ENCODE measurements at places on chromosomes 16 and 17.

DNA sequence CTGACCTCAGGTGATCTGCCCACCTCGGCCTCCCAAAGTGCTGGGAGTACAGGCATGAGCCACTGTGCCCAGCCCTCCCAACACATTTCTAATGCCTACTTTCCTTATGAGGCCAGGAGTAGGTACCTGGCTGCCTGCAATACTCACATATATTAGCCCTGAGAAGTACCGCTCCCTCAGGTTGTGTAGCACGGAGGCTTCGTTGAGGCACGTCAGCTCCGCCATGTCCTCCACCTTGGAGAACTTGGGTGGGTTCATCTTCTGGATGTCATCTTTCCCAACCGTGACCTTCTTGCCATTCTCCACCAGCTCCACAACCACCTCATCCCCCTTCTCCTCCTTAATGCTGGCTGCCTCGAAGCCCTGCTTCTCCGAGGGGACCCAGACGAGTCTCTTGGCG, 19.1 kb downstream of the MYH11 start:
- no peak for DNase-seq

- no peak for DNase-seq
Observed at GRCh38 chr16:13923703-13924298, 3.8 kb downstream of the ERCC4 start.

DNA sequence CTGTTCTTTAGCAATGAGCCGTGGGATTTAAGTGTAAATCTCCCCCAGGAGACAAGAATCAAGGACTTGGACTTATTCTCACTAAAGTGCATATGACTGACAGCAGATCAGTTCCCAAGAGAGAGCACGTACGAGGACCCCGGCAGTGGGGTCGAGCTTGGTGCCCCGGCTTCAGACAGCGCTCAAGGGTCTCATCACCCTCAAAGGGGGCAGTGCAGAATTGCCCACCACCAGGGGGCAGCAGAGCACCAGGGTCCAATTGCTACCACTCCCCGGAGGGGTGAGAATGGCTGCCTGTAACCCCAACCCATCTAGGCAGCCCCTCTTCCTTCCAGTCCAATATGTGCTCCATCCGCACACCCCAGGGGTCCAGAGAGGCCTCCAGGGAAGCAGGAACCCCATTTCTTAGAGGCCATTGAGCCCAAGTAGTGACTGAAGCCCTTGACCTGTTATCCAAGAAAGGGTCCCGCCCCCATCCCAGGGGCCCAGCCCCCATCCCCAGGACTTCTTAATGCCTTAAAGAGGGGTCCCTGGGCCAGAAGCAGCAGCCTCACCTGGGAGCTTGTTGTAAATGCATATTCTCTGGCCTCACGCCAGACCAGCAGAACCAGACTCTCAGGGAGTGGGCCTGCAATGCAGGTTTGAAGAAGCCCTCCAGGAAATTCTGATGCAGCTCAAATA, 86.1 kb downstream of the ZDHHC7 start:
- peak; percentile 23 for DNase-seq

GRCh38 chr16:27314986-27315332, 1.2 kb downstream of the IL4R start:
- no peak for DNase-seq

- DNase-seq, result no peak
Observed at GRCh38 chr16:69056421-69056820, 49.0 kb upstream of the HAS3 start.

- DNase-seq, result no peak
Observed at GRCh38 chr16:47925811-47926460, 229.9 kb downstream of the ABCC12 start.

- DNase-seq, result peak; percentile 48
Observed at GRCh38 chr16:85303354-85303883, 191.1 kb upstream of the CIBAR2 start.

DNA sequence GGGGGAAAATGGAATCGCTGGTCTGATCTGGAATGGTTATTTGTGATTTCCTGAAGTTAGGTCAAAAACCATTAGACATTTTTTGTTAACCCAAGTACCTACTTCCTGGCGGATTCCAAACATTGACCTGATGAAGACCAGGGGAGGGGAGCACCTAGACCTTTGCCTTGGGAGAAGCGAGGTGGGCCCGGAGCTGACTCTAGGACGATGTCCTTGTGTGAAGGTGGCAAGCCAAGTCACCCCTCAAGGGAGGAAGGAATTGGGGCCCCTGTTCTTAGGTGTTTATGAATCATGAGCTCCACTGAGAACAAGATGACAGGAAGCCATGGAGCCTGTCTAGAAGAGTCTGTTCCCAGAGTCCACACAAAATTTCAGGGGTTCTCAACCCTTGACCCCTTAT, 204.9 kb upstream of the FOXF1 start:
- no peak for DNase-seq

- DNase-seq, result no peak
Observed at GRCh38 chr17:76365256-76365903, 11.7 kb upstream of the PRPSAP1 start.

DNA sequence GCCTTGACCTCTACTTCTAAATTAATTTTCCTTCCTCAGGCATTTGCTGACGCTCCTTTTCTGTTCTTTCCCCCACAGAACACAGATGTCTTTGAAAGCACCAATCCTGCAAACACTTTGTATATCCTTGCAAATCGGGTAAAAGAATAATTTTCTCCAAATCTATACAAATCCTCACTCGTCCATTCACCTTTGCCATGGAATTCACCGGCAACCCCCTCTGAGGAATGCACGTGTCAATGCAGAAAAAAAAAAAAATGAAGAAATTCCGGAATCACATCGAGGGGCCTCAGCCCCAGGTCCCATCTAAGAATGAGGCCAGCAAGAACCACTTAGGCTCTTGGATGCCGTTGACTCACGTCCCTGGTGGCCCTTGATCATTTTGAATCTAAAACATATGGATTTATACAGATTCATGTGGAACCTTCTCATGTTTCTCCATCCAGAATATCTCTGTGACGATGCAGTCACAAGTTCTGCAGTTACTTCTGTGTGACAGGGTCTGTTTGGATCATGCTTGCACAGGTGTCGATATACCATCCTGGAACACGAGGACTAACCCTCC, 136.9 kb downstream of the RBFOX3 start:
- DNase-seq, result no peak

DNA sequence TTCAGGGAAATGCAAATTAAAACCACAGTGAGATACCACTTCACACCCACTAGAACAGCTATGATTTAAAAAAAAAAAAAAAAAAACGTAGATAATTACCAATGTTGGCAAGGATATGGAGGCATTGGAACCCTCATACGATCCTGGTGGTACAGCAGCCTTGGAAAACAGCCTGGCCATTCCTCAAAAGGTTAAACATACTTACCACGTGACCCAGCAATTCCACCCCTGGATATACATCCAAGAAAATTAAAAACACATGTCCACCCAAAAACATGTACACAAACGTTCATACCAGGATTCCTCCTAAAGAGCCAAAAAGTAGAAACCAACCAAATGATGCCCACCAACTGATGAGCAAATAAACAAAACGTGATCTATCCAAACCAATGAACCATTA, 68.1 kb downstream of the GAS7 start:
- DNase-seq, result no peak

- DNase-seq, result no peak
Observed at GRCh38 chr17:35028531-35029262, 34.8 kb downstream of the RFFL start.

DNA sequence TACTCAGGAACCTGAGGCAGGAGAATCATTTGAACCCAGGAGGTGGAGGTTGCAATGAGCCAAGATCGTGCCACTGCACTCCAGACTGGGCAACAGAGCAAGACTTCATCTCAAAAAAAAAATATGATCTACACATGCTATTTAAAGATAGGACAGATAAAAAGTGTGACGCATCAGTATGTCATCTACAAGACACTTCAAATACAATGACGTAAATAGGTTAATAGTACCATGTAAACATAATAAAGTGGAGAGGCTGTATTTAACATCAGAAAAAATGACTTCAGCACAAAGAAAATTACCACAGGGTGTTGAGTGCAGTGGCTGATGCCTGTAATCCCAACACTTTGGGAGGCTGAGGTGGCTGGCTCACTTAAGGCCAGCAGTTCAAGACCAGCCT, 20.2 kb downstream of the ZNF778 start:
- no peak for DNase-seq

DNA sequence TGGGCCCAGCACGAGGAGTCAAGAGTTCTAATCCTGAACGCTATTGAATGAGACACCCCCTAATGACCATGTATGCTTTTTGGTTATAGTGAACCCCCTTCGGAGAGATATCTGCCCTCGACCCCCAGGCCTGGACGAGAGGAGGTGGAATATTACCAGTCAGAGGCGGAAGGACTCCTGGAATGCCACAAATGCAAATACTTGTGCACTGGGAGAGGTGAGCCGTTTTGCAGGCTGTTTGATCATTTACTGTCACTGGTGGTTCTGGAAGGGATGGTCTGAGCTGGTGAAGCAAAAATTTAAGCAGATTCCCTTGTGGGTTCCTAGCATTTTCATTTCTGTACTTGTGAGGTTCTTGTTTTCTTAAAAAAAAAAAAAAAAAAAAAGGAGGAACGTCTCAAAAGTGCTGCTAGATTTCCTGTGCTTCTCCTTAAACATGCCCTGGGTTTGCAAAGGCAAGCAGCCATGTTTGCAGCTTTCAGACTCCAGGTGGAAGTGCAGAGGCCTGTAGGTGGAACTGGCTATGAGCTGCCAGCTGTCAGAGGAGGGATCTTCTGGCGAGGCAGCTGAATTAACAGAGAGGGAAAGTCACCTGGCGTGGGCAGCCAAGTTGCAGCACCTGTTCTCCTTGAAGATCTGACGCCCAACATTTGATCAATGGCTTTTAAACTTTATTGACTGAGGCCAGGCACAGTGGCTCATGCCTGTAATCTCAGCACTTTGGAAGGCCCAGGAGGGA, 3.5 kb downstream of the MARVELD3 start:
- DNase-seq, result no peak

- peak; percentile 76 for DNase-seq
Observed at GRCh38 chr16:47774661-47775060, 313.5 kb downstream of the PHKB start.

- DNase-seq, result no peak
Observed at GRCh38 chr16:31077592-31078396, 3.6 kb downstream of the ZNF646 start.

GRCh38 chr17:67759355-67760171, 41.8 kb downstream of the NOL11 start:
- no peak for DNase-seq

- DNase-seq, result no peak
Observed at GRCh38 chr16:88030498-88030897, 79.3 kb downstream of the BANP start.

DNA sequence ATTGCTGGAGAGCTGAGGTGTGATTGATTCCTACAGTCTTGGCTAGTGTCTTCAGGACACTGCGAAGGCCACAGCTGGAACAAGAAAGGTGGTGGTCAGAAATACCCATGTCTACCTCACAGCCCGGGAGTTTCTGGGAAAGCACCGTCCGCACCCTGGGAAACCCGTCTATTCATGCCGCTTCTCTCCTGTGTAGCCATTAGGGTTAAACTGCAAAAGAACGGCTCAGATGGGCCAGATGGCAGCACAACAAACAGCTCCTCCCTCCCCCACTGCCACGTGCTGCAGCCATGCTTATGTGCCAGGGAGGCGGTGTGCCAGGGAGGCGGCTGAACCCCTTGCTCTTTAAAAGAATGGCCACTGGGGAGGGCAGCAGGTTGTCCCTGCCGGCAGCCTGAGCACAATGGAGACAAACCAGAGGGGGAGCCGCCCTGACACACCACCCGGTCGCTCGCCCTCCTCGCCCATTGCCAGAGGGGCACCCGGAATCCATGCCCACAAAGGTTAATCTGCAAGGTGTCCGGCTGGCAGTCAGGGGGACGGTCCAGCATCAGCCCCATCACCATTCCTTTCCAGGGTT, 65.2 kb downstream of the CYTH1 start:
- DNase-seq, result no peak

DNA sequence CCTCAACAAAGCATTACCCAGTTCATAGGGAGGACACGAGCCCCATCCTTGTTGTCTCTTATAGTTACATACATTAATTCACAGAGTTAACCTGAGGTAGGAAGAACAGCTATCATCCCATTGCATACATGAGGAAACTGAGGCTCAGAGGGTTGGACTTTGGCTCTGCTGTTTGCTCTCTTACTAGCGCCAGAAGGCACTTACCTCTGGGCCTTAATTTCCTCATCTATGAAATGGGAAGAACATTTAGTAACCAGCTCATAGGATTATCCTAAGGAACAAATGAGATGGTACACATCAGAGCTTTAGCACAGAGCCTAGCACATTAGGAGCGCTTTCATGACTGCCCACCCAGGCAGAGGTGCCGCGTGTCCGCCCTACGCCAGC, 27.6 kb downstream of the NEUROD2 start:
- DNase-seq, result no peak

DNA sequence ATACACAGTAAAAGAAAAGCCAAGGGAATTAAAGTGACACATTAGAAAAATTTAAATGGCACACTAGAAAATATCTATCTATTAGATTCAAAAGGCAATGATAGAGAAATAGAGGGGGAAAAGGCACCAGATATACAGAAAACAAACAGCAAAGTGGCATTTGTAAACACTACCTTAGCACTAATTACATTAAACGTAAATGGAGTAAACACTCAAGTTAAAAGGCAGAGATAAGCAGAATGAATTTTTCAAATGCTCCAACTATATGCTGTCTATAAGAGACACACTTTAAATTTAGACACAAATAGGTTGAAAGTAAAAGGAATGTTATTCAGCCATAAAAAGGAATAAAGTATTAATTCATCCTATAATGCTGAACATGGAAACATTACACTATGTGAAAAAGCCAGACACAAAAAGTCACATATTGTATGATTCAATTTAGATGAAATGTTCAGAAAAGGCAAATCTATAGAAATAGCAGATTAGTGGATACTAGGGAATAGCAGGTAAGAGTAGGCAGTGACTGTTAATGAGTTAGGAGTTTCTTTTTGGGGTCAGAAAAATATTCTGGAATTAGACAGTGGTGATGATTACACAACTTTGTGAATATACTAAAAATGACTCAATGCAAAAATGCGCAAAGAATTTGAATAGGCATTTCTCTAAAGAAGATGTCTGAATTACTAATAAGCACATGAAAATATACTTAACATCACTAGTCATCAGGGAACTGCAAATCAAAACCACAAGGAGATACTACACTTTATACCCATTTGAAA, 92.4 kb downstream of the BRIP1 start:
- no peak for DNase-seq

GRCh38 chr17:45902892-45903346, 8.6 kb downstream of the MAPT start:
- no peak for DNase-seq

GRCh38 chr16:66170989-66171388, 195.5 kb upstream of the CDH5 start:
- DNase-seq, result no peak

DNA sequence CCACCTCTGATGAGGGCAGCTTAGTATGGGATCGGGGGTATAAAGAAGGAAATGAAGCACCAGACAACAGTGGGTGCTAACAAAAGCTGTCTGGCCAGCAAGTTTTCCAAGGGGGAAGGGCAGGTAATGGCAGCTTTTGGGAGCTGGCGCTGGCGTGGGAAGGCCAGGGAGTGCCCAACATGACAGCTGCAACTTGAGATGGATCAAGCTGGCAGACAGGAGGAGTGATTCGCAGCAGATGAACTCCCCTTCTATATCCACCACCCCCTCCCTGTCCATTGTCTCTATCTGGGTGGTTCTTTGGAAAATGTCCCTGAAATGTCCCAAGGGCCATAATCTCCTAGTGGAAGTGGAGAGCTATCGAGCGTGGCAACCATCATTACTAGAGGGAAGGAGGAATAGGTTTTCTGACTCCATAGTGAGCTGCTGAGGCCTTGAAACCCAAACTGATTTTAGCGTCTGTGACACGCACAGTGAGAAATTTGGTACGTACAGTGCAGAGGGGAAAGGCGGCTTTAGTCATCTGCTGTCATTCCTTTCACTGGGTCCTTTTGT, 4.8 kb upstream of the INPP5K start:
- no peak for DNase-seq

Measured in NT2/D1 (cell line).